Progenitor cell of endocrine pancreas (in vitro differentiated cells): ENCODE measurements at places on chromosomes 3 and 15. TPM values are rescaled to one million over a fixed set of nuclear protein-coding genes. Genes with fewer than 3 reads are reported as not detected.

The PARP3 gene
- total RNA-seq, result 5.4 and 7.9 TPM in 2 replicates

The PODXL2 gene
- 25.5 and 25.7 TPM in 2 replicates for total RNA-seq

DNA sequence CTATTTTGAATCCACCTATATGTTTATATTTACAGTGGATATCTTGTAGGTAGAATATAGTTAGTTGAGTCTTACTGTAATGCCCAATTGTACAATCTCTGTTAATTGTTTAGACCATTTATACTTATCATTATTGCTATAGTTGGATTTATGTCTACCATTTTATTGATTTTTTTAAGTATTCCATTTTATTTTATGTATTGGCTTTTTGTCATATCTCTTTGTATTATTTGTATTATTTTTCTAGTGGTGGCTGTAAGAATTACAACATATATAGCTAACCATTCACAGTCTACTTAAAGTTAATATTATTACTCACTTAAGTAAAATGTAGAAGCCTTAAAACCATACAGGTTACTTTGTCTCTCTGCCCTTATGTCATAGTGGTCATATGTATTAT is 46.1 kb downstream of the SLC2A2 start:
- H3K4me1 ChIP-seq, result peaks cover 9% of the 10 kb centered on the region
- no peak overlapping the region for H3K4me3 ChIP-seq
- no peak for DNase-seq
- no peaks in the 10 kb centered on the region for H3K27me3 ChIP-seq

DNA sequence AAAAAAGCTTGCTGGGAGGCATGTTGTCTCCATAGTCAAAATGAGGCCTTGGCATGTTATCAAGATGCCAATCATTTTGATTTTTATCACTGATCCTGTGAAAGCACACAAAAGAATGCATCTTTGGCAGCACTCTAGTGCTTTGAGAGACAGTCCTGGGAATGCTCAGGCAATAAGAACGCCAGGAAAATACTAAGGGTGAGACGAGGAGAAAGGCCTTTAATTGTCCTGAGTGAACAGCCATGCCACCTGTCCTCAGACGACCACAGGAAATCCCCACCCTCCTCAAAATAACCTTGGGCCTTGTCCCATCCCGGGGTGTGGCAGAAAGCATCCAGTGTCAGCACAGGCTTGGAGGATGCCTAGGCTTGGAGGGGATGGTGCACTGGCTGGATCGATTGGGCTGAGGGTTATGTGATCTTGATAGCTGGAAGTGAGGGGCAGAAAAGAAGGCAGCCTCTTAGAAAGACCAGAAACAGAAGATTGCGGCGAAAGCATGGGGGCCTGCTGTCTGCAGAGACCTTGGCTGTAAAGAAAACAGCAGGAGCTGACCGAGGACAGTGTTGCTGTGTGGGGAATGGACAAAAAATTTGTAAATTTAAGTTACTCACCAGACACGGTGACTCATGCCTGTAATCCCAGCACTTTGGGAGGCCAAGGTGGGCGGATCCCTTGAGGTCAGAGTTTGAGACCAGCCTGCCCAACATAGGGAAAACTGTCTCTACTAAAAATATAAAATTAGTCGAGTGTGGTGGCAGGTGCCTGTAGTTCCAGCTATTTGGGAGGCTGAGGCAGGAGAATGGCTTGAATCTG is 7.3 kb downstream of the TMEM158 start:
- H3K4me3 ChIP-seq, result no peak overlapping the region
- peaks cover 50% of the 10 kb centered on the region for H3K27me3 ChIP-seq
- H3K36me3 ChIP-seq, result no peaks in the 10 kb centered on the region
- no peak overlapping the region for H3K27ac ChIP-seq
- H3K4me1 ChIP-seq, result no peaks in the 10 kb centered on the region

- peaks cover 3% of the 10 kb centered on the region for H3K27me3 ChIP-seq
- H3K27ac ChIP-seq, result no peak overlapping the region
- peaks cover 15% of the 10 kb centered on the region for H3K4me1 ChIP-seq
- no peak for DNase-seq
- H3K4me3 ChIP-seq, result no peak overlapping the region
Observed at GRCh38 chr3:128285042-128285966, 132.0 kb downstream of the EEFSEC start.
